ENCODE measurements at places on chromosomes 11 and 22.

GRCh38 chr11:244376-244775 lies 7.6 kb downstream of the PSMD13 start:
- no peak for DNase-seq

- no peak for DNase-seq
Observed at GRCh38 chr22:16654882-16655281, 62.3 kb upstream of the CCT8L2 start.

GRCh38 chr11:8247312-8247711 lies 16.4 kb downstream of the LMO1 start:
- DNase-seq, result no peak

GRCh38 chr11:120655589-120655988 lies 144.0 kb downstream of the GRIK4 start:
- no peak for DNase-seq

GRCh38 chr22:29479417-29480261 lies at the start of gene NEFH:
TSS of gene NEFH (plus strand) at chr22:29480218. CDS start at chr22:29480263, 45 bp downstream.
- DNase-seq, result no peak

DNA sequence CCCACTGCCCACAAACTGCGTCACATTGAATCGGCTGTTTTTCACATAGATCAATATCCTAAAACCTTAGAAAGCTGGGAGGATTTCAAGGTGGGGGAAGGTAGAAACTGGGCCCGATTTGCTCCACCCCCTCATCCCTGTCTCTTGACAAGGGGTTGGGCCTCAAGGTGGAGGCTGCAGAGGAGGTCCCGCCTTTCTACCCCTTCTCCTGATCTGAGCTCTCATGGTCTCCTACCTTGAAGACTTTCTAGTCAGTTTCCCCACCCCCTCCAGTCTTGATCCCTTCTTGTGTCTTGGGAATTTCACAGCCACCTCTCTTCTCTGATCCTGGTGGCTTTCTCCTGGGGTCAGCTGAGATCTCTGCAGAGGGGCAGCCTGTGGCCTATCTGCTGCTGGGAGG lies 4.5 kb upstream of the STARD10 start:
- no peak for DNase-seq

GRCh38 chr22:27019827-27020226 lies 362.4 kb downstream of the MIAT start:
- DNase-seq, result no peak

GRCh38 chr11:129319201-129319600 lies 56.4 kb upstream of the BARX2 start:
- DNase-seq, result no peak

DNA sequence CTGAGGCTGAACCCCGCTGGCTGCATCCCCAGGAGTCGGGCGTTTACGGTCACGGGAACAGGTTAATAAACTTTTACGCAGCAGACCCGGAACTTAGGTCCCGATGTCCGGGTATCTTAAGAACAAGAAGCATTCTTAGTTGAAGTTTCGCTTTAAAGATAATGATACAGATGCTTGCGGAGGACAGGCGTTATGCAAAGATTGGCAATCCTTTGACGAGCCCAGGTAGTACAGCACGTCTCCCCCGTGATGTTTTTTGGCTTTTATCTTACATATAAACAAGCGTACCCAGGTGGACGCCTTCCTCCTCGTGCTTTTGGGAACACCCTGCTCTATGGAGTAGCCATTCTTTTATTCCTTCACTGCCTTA lies 871 bp upstream of the TOLLIP start:
- DNase-seq, result no peak

GRCh38 chr11:131858505-131858904 lies 488.1 kb downstream of the NTM start:
- DNase-seq, result no peak

GRCh38 chr22:30313527-30314363 lies 13.0 kb downstream of the TBC1D10A start:
- DNase-seq, result no peak

- no peak for DNase-seq
Observed at GRCh38 chr11:1844221-1845094, 5.7 kb downstream of the TNNI2 start.

DNA sequence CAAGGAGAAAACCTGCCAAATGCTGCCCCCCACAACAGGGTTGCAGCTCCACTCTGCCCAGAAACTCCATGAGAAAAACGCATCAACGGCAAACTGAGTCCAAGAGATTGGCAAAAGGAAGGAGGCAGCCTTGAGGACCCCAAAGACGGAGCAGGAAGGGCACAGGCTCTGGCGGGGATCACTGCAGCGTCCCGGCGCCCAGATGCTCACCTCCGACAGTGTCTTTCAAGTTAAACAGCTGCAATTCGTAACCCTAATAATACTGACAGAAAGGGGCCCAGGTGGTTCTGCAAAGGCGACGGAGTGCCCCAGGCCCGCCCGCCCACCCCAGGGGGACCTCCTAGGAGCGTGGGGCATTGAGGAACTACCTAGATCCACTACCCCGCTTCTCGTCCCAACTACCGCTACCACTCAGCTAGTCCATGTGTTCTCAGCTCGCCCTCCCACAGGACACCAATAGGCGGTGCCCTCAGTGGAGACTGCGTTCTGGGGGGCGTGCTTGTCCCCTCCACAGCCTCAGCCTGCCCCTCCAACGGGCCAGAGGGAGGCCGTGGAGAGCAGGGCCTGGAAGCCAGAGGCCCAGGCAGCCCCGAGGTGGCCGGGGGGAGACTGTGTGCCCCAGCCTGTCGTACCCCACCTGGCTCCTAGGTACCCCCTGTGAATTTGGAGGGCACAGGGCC lies 127.4 kb downstream of the PHF21B start:
- no peak for DNase-seq

- DNase-seq, result peak; percentile 85
Observed at GRCh38 chr22:41028841-41029240, 63.6 kb upstream of the EP300 start.

DNA sequence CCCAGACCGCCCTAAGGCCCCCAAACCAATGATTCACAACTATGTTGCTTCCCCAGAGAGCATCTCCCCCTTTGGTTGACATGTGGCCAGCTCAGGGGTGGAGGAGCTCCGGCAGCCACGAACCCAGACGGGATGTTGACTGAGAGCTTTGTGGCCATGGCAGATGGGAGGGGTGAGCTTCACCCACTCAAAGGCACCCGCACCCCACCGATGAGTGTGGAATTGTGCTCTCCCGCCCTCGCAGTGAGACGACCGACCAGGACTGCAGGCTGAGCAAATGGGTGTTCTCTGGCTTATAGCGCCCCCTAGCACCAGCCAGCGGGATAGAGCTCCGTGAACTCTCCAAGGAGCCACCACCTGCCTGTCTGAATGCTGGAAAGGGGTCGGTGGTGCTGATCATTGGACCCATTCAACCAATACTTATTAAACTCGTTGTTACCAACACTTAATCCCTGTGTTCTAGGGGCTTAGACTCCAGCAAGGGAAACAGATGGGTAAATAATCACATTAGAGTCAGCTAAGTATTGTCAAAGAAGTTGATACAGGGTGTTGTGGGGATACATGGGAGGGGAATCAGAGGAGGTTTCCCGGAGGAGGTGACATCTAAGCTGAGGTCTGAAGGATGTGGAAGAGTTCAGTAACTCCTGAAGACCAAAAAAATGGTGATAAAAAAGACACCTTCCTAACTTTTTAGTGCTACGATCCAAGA lies 4.5 kb upstream of the TIMP3 start:
- peak; percentile 41 for DNase-seq

GRCh38 chr22:47419239-47419638 lies 656.8 kb downstream of the TBC1D22A start:
- no peak for DNase-seq

DNA sequence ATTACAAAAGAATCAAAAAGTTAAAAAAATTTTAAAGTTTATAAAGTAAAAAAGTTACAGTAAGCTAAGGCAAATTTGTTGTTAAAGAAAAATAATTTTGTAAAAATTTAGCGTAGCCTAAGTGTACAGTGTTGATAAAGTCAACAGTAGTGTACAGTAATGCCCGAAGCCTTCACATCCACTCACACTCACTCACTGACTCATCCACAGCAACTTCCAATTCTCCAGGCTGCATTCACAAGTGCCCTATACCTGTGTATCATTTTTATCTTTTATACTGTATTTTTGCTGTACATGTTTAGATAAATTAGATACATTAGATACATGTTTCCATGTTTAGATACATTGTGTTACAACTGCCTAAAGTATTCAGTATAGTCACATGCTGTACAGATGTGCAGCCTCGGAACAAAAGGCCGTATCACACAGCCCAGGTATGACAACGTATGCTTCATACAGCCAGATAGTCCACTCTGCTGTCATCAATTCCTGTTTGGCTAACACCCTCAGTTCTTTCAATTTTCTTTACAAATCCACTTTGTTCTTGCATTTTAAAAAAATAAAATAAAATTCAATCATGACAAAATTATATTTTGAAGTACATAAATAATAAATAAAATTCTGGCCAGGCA lies 80.7 kb downstream of the RBFOX2 start:
- no peak for DNase-seq

- DNase-seq, result no peak
Observed at GRCh38 chr11:120869097-120869496, 154.8 kb upstream of the TBCEL start.

- no peak for DNase-seq
Observed at GRCh38 chr22:49621601-49622210, 206.0 kb downstream of the BRD1 start.

GRCh38 chr22:32080904-32081303 lies 37.8 kb downstream of the SLC5A1 start:
- DNase-seq, result peak; percentile 24

GRCh38 chr22:48595511-48595905 lies 1232.2 kb downstream of the BRD1 start:
- DNase-seq, result no peak

GRCh38 chr22:23353004-23353403 lies 172.7 kb downstream of the BCR start:
- DNase-seq, result no peak

DNA sequence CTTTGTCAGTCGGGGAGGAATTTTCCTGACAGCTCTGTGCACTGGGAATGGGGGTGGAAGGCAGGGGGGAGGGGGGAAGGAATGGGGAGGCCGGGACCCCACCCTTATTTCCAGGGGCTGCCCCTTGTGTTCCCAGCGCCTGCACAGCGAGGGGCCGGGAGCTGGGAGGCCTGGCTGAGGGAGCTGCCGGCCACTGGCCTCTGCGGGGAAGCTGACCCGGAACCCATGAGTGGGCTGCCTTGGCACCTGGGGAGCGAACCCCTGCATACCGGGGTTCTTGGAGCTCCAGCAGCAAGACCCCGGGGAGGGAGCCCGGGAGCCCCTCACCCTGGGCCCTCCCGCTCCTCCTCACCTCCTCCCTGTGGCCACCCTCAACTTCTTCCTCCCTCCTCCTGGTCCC lies 3.5 kb downstream of the H19 start:
- no peak for DNase-seq

DNA sequence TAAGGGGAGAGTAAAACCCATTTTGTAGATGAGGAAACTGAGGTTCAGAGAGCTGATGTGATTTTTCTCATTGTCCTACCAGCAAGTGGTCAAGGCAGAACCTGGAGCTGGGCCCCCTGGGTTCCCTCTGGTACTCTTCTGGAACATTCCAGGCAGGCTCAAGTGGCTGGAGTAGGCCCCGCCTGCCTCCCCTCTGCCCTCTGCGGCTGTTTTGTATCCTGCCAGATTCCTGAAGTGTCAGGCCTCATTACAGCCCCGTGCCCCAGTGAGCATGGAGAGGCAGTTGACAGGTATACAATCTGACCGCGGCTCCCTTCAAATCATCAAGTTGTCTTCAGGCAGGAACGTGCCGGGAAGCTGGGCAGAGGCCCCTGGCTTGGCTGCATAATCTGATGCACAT lies 94.6 kb upstream of the CD82 start:
- DNase-seq, result no peak

GRCh38 chr11:57476757-57477506 lies 16.6 kb downstream of the RTN4RL2 start:
- no peak for DNase-seq

- DNase-seq, result no peak
Observed at GRCh38 chr22:26002456-26002855, 166.8 kb upstream of the SEZ6L start.

DNA sequence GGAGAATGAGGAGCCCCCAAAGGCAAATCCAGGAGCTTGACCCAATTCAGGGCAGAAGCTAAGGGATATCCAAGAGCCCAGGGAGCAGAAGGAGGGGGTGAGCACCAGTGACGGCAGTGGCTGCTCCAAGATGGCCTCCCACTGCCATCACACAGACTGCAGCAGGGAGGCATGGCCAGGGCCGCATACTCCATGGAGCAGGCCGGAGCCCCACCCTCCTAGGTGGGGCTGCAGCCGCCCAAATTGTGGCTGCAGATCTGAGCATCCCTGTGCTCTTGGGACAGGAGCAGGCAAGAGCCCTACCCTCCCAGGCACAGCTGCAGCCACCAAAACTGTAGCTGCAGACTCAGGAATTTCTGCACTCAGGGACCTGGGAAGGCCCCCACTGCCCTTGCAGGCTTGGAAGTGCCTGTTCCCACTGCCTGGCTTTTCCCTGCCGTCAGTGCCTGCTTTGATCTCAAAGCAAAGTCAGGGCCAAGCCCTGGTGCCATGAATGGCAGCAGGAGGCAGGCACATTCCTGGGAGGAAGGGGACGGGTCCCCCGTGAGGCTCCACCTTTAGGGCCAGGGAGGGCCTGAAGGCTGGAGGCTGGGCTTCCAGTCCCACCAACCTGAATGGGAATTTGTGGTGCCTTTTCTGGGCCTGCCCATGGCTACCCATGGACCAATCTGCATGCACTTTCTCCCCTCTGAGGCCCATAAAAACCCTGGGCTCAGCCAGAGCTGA lies 10.3 kb upstream of the WNT7B start:
- DNase-seq, result no peak

GRCh38 chr22:23237201-23237798 lies 57.0 kb downstream of the BCR start:
- no peak for DNase-seq

Data from non-pigmented ciliary epithelial cell (primary cell).